ENCODE measurements at places on chromosomes 12 and 14.
A peak's percentile ranks its signal among the peaks of the same experiment; 100 is the strongest.

DNA sequence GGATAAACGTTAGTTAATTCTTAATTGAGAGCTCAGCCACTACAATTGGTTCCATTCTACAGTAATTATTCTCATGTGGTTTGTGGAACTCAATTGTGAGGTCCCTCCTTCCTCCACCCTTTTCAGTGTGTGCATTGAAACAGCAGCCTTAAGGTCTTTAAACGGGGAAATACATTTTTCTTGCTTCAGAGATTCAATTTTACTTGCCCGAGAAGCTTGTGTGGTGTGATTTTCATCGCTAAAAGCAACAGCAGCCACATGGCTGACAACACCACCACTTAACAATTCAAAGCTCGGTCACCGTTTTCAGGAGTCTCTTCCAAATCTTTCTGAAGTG is 733 bp upstream of the PPFIBP1 start:
- peak overlapping the region; percentile 91 for H3K4me3 ChIP-seq
- DNase-seq, result no peak
- peak overlapping the region; percentile 87 for H3K27ac ChIP-seq
- peaks cover 19% of the 10 kb centered on the region for H3K27me3 ChIP-seq
- no peaks in the 10 kb centered on the region for H3K36me3 ChIP-seq
- H3K4me1 ChIP-seq, result peaks cover 19% of the 10 kb centered on the region

GRCh38 chr12:14773685-14774073 is 29.6 kb downstream of the WBP11 start:
- DNase-seq, result no peak
- H3K4me3 ChIP-seq, result peak overlapping the region; percentile 96
- H3K27ac ChIP-seq, result peak overlapping the region; percentile 97
- H3K36me3 ChIP-seq, result peaks cover 25% of the 10 kb centered on the region
- no peaks in the 10 kb centered on the region for H3K27me3 ChIP-seq

DNA sequence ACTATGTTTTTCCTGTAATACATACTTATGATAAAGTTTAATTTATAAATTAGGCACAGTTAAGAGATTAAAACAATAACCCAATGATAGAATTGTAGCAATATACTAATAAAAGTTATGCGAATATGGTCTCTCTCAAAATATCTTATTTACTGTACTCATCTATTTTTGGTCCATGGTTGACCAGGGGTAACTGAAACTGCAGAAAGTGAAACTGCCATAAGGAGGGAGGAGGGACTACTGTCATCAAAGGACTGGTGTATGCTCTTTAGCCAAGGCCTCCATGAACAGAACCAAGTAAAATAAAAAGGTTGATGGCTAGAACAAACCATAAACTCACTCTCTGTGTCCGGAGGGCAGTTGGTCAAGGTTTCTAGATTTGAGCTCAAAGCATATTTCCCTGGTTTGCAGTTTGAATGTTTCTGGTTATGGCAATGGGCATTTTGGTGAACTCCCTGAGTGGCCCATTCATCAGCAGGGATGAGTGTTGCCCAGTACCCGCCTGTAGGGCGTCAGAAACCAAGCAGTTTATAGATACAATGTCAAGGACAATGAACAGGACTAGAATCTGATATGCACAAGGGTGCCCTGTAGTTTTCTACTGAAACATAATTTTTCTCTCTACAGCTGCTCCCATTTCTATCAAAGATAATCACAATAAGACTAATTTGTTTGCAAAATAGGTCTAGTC is 19.8 kb downstream of the LEMD3 start:
- H3K27me3 ChIP-seq, result no peaks in the 10 kb centered on the region
- H3K4me1 ChIP-seq, result peaks cover 59% of the 10 kb centered on the region
- no peak overlapping the region for H3K27ac ChIP-seq
- DNase-seq, result no peak
- no peak overlapping the region for H3K4me3 ChIP-seq

DNA sequence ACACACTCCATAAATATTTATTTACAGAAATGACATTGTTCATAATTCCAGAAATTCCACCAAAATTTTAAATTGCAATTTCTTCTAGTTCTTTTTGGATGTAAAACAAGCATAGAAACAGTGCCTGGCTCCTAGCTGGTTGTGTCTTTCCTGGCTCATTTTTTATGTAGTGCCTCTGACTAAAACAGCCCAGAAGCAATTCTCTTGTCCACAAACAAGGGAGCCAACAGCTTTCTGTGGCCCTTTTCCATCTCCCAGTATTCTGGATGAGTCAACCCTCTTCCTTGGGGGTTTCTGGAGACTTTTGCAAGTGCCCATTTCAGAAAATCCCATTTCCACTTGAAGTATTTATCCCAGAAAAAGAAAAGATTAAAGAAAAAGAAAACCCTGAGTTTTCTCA is 141.4 kb downstream of the PHLDA1 start:
- H3K27ac ChIP-seq, result no peak overlapping the region
- no peaks in the 10 kb centered on the region for H3K36me3 ChIP-seq

DNA sequence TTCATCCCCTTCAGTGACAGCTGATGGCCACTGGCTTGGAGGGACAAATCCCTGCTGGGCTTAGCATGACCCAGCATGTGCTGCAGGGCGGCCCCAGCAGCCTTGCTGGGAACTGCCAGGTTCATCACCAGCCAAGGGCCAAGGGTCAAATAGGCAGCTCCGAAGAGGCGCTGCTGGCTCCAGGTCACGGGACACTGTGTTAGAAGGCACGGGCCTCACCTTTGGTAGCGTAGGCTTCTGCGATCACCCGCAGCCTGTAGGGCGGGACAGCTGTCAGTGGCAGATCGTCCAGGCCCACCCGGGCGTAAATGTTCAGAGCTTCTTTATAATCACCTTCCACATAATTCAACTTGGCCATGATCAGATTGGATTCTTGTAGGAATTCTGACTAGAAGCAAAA is 35.7 kb downstream of the TTC7B start:
- no peaks in the 10 kb centered on the region for H3K4me1 ChIP-seq
- no peak overlapping the region for H3K4me3 ChIP-seq
- no peaks in the 10 kb centered on the region for H3K36me3 ChIP-seq
- no peak for DNase-seq

DNA sequence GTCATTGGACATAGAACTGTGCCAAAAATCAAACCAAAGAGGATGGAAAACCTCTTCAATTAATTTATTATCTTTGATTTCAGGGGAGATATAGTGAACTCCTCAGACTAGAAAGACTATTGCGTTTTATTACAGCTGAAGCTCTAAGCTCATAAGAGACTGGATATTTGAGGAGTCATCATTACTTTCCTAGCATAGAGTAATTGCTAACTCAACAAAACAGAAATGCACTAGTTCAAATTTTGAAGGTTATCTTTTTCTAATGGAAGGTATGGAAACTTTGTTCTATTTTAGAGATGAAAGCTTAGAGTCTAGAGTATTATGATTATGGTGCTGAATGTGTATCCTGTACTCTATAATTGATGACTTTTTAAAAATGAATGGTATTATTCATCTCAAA is 5.3 kb upstream of the BEST3 start:
- no peak overlapping the region for H3K4me3 ChIP-seq
- no peaks in the 10 kb centered on the region for H3K4me1 ChIP-seq
- no peak for DNase-seq
- peaks cover 20% of the 10 kb centered on the region for H3K27me3 ChIP-seq

DNA sequence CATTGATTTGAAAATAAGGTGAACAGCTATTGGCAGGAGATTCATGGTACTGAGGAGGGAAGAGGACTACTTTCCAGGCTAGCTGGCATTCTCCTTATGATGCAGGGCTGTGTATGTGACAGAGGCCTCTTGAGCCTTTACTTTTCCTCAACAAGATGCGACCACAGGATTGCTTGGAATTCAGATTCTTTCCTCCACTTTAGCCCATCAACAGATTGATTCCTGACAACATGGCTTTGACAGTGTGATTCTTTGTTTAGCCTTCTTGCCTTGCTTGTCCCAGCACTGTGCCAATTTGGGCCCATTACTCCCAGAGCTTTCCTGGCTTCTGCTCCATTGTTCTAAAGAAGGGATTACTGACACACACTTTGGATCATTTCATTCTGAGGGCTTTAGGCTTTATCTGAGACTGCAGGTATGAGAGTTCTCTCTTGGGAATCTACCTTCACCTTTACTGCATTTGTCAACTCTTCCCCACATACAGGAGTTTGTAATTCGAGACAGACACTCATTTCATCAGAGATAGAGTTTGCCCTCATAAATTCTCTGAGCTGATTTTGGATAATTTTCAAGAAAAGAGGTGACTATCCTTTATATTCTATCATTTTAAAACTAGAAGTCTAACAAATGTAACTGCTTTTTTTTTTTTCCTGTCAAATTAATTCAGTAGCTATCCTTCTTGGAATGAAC is 206.4 kb upstream of the GZMB start:
- H3K4me3 ChIP-seq, result no peak overlapping the region
- peaks cover 7% of the 10 kb centered on the region for H3K27me3 ChIP-seq
- no peaks in the 10 kb centered on the region for H3K4me1 ChIP-seq
- no peak overlapping the region for H3K27ac ChIP-seq
- H3K36me3 ChIP-seq, result no peaks in the 10 kb centered on the region

DNA sequence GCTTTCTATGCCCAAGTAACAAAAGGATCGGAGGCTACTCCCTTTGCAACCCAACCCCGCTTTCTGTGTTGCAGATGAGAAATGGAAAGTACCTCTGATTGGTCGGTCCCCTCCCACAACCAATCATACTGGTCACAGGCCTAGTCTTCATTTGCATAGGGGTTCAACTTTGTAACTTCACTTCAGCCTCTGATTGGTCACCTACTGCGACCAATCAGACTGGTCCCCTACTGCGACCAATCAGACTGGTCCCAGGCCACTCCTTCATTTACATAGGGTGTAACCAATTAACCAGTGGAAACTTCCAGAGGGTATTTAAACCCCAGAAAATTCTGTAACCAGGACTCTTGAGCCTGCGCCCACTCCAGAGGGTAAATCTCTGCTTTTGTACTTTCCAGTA is 906.4 kb upstream of the TMEM132C start:
- H3K4me3 ChIP-seq, result no peak overlapping the region
- no peak overlapping the region for H3K27ac ChIP-seq
- peaks cover 3% of the 10 kb centered on the region for H3K27me3 ChIP-seq
- H3K36me3 ChIP-seq, result no peaks in the 10 kb centered on the region
- DNase-seq, result no peak

- DNase-seq, result peak; percentile 83
- H3K27me3 ChIP-seq, result no peaks in the 10 kb centered on the region
- H3K27ac ChIP-seq, result no peak overlapping the region
- H3K4me3 ChIP-seq, result no peak overlapping the region
- H3K36me3 ChIP-seq, result peaks cover 2% of the 10 kb centered on the region
These were observed 376.8 kb downstream of the DPF3 start for GRCh38 chr14:72516936-72517700.

- peaks cover 4% of the 10 kb centered on the region for H3K27me3 ChIP-seq
- H3K4me3 ChIP-seq, result no peak overlapping the region
- no peak for DNase-seq
- H3K4me1 ChIP-seq, result no peaks in the 10 kb centered on the region
These were observed 143.1 kb downstream of the ZNF664 start for GRCh38 chr12:124115976-124116690.

GRCh38 chr12:39047539-39048262 is 142.3 kb upstream of the CPNE8 start:
- H3K36me3 ChIP-seq, result no peaks in the 10 kb centered on the region
- no peak overlapping the region for H3K27ac ChIP-seq
- H3K4me3 ChIP-seq, result no peak overlapping the region
- no peaks in the 10 kb centered on the region for H3K4me1 ChIP-seq

DNA sequence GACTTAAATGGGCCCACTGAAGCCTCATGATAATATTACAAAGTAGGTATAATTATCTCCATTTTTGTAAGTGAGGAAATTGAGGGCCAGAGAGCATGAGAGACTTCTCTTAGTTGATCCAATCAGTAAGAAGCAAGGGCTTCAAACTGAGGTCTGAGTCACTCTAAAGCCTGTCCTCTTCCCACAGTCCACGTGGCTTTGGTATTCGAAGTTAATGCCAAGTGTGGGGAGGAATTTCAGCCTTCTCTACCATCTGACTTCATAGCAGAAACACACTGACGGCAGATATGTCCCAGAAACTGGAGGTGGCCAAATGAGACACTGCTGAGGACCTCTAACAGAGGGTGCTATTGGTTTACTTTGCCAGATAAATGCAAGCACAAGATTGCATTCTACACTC is 114.4 kb upstream of the OVCH1 start:
- no peaks in the 10 kb centered on the region for H3K36me3 ChIP-seq
- no peak overlapping the region for H3K27ac ChIP-seq
- no peak for DNase-seq
- peaks cover 10% of the 10 kb centered on the region for H3K27me3 ChIP-seq
- H3K4me1 ChIP-seq, result peaks cover 1% of the 10 kb centered on the region

- no peak overlapping the region for H3K4me3 ChIP-seq
- H3K36me3 ChIP-seq, result no peaks in the 10 kb centered on the region
- no peaks in the 10 kb centered on the region for H3K27me3 ChIP-seq
- H3K27ac ChIP-seq, result no peak overlapping the region
- peak; percentile 81 for DNase-seq
- peaks cover 5% of the 10 kb centered on the region for H3K4me1 ChIP-seq
These were observed 62.0 kb upstream of the OSBPL8 start for GRCh38 chr12:76621582-76622024.

DNA sequence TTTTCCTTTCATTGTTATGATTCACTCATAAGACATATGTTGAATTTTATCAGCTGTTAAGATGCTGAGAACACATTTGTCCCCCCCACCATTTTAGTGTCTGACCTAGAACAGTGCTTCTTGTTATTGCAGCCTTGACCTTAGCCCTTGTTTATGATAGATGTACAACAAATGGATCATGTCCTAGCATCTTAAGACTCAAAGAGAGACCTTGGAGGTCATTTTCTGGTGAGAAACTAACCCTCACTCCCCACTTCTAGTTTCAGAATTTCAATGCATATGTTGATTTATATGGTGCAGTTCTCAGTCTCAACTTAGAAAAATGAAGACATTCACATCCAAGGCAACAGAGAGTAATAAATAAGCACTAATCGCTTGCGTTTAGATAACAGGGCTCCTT is 391.2 kb downstream of the AEBP2 start:
- no peaks in the 10 kb centered on the region for H3K27me3 ChIP-seq
- DNase-seq, result no peak
- peaks cover 30% of the 10 kb centered on the region for H3K4me1 ChIP-seq
- H3K36me3 ChIP-seq, result peaks cover 2% of the 10 kb centered on the region
- no peak overlapping the region for H3K27ac ChIP-seq
